Activated T-helper 1 cell treated with Interleukin-2 at 50 U/mL for 16 hours (primary cell): ENCODE measurements at places on chromosomes 12 and 14.

DNA sequence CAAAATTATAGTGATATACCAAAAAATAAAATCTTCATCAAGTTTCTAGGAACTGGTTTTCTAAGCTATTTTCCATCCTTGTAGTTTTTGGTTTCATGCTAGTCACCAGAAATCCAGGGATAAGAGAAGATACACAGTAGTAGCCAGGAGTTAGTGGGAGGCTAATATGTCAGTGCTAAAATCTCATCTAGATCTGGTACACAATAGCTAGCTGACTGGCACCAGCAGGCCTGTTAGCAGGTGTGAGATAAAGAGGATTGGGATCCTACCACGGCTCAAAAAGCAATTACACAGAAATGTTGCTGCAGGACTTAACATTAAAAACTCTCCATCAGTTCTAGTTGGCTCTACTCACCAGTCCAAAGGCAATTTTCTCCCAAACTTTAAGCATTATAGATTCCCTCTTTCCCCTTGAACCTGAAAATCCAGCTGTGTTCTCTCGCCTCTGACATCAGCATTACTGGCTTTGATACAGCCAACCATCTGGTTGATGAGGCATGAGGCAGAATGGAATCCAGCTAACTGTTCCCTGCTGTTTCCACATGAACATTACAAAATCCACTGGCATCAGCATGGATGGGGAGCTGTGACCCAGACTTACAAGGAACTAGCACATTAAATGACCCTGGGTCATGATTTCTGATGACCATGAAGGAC, 41.8 kb upstream of the CCDC196 start:
- no peak for DNase-seq

DNA sequence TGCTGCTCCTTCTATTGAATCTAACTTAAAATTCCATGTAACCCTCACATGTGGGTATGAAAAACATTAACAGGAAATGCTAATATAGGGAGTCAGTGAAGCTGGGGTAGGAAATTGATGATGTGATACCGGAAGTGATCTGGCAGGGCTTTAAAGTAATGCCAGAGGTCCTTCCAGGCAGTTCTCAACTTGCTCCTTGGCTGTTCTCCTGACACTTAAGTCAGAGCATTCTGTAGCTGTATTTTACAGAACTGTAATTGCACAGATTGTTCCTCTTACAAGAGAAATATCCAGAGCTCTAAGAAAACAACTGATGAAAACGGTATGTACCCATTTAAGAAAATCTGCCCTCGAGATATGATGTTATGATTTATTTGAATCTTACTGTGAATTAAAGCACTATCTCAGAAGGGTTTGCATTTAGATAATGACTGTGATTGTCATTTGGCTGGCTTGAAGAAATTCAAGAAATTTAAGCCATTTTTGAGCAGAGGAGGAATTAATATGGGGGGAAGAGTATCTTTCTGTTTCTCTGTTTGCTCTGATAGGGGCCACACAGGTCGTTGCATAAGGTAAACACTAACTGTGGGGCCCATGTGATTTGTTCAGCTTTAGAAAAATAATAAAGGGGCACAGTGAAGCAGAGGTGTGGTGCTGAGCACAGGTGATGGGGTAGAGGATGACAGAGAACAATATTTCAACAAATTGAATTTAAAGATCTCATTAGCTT, 88.4 kb downstream of the BBS10 start:
- no peak for DNase-seq

- DNase-seq, result peak; percentile 5
Measured at GRCh38 chr12:47651368-47652254, 54.2 kb downstream of the RPAP3 start.

GRCh38 chr12:115657081-115658013, 620.1 kb downstream of the MED13L start:
- no peak for DNase-seq

- DNase-seq, result no peak
Measured at GRCh38 chr12:42180990-42181596, 36.4 kb upstream of the GXYLT1 start.

DNA sequence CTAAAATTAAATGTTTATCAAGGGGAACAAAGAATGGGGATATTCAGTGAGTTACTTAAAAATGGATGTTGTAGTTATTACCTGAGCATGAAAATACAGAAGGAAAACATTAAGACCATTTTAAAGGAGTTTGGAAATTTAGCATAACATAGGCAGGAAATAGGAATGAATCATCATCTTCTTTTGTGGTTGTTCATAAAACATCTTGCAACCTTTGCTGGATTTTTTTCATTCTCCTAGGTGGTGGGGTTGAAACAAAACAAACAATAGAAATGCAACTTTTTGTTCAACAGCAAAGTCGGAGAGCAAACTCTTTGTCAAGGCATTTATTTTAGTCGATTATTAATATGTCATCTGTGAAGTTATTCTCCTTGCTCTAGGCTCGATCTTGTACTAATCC, 275.1 kb downstream of the IPO8 start:
- no peak for DNase-seq

- DNase-seq, result no peak
Measured at GRCh38 chr12:112149596-112149995, 24.2 kb downstream of the TRAFD1 start.

DNA sequence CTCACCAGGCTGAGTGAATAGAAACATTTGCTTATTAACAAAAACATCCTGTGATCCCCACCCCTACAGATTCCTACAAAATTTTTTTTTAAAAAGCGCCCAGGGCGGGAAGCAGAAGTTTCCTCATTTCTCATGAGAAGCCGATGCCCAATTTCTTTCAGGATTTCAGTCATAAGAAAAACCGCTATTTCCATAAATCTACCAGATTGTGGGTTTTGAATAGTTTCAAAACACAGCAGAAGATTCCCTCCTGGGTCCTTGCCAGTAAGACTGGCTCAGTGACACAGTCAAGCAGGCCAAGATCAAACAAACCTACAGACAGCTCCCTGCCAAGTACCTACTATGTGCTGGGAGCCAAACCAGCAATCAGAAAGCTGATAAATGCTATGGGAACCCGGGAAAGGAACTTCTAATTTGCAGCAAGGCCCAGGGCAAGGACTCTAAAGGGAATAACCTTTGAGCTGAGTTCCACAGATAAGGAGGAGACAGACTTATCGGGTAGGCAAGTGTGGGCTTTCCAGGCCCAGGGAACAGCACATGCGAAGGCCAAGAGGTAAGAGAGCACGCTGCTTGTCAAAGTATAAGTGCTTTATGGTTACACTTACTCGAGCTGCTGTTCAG, 68.7 kb downstream of the CCDC88C start:
- DNase-seq, result no peak

GRCh38 chr12:115079760-115080159, 395.8 kb upstream of the TBX3 start:
- DNase-seq, result no peak
